NCI-H1436 treated with DMSO at 0.1 percent for 48 hours (cell line): ENCODE measurements at places on chromosomes 1 and 21.
A peak's percentile ranks its signal among the peaks of the same experiment; 100 is the strongest.

DNA sequence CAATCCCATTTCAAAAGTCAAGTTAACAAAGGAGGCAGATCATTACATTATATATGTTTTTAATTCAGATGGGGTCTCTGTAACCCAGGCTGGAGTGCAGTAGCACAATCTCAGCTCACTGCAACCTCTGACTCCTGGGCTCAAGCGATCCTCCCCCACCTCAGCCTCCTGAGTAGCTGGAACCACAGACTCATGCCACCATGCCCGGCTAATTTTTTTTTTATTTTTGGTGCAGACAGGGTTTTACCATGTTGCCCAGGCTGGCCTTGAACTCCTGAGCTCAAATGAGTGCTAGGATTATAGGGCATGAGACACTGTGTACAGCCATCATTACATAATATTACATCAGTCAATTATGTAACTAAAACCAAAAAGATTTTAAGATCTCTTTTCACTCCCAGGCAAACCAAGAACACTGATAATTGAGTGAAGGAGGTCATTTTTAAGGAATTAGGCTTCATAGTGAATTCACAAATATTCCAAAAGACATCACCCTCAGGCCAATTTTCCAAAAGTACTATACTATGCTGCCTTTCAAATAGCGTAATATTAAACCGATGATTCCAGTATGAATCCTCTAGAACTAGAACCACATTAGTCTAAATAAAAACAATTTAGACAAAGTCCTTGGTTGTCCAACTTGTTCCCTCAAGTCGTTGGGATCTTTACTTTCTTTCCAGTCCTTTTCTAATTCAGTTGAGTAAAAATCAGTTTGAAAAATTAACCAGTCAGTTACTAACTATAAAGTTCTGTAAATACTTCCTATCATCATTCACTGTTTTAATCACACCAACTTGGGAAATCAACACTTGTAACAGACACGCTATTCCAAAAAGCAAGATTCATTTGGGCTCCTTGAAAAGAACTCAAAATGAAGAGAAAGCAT, 16.1 kb downstream of the TOMM20 start:
- DNase-seq: no peak

DNA sequence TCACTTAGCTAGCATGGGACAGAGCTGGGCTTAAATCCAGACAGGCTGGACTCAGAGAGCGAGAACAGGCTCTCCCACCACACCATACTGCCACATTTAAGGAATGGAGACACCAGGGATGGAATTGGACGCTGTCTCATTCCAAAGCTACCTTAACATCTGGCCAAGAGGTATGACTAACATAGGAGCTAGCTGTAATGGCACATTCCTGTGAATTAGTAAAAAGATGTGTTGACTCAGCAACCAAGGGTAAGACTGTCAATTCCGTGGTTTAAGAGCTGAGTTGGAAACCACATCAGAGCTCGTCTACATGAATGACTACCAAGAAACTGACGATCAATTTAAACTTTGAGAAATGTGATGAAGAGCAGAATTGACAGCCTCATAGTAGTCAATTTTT, 8.3 kb upstream of the TNFRSF9 start:
- no peak for DNase-seq

GRCh38 chr21:40472013-40472412, 374.9 kb downstream of the DSCAM start:
- DNase-seq: no peak

- peak; percentile 52 for DNase-seq
These were observed 4.5 kb upstream of the IER5 start for GRCh38 chr1:181083842-181084605.

DNA sequence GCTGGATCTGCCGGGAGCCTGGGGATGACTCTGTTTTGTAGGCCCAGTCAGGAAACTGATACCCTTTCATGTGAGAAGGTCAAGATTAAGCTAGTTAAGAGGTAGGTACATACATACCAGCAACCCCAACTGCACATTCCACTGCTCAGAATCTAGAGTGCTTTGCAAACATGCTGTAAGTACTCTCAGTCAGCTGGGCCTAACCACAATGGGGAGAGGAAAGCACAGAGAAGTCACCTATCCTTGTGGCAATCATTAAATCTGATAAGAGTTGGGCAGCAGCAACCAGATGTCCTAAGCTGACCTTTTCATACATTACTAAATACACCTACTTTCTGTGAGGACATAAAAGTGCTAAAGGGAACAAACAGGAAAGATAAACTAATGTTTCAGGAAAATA, 2.5 kb downstream of the ETV3 start:
- DNase-seq: no peak

GRCh38 chr1:16324456-16324890, 27.8 kb downstream of the FBXO42 start:
- DNase-seq: no peak

GRCh38 chr1:51453010-51453409, 66.1 kb downstream of the EPS15 start:
- DNase-seq: no peak

- DNase-seq: peak; percentile 21
These were observed 84.6 kb downstream of the SYT2 start for GRCh38 chr1:202625416-202626360.

GRCh38 chr1:210773450-210773849, 360.5 kb downstream of the KCNH1 start:
- DNase-seq: no peak

GRCh38 chr21:42208801-42209490, 10.0 kb upstream of the ABCG1 start:
- no peak for DNase-seq

DNA sequence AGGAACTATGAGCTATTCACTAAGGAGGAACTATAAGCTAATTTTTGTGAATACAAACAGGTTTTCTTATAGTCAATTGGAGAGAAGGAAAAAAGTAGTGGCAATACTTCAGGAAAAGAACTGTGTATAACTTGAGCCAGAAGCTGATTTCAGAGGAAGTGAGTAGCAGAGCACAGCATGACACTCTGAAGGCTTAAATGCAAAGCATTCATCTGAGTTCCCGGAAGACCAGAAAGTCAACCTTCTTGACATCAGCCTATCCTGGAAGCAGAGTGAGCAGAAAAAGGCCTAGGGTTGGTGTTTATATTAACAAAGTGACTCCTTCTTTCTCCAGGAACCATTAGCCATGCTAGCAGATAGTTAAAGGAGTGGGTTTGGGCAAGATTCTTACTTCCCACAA, 545.2 kb downstream of the MRPL39 start:
- no peak for DNase-seq

GRCh38 chr1:170290991-170291390, 145.2 kb downstream of the NTMT2 start:
- no peak for DNase-seq

GRCh38 chr1:29202584-29203340, 21.1 kb upstream of the SRSF4 start:
- DNase-seq: peak; percentile 12

- no peak for DNase-seq
These were observed 125.0 kb downstream of the TIAM1 start for GRCh38 chr21:31218830-31219608.

- DNase-seq: no peak
These were observed 9.8 kb downstream of the PLA2G4A start for GRCh38 chr1:186838380-186839040.

GRCh38 chr1:3670823-3671265, 18.5 kb downstream of the TP73 start:
- DNase-seq: no peak

DNA sequence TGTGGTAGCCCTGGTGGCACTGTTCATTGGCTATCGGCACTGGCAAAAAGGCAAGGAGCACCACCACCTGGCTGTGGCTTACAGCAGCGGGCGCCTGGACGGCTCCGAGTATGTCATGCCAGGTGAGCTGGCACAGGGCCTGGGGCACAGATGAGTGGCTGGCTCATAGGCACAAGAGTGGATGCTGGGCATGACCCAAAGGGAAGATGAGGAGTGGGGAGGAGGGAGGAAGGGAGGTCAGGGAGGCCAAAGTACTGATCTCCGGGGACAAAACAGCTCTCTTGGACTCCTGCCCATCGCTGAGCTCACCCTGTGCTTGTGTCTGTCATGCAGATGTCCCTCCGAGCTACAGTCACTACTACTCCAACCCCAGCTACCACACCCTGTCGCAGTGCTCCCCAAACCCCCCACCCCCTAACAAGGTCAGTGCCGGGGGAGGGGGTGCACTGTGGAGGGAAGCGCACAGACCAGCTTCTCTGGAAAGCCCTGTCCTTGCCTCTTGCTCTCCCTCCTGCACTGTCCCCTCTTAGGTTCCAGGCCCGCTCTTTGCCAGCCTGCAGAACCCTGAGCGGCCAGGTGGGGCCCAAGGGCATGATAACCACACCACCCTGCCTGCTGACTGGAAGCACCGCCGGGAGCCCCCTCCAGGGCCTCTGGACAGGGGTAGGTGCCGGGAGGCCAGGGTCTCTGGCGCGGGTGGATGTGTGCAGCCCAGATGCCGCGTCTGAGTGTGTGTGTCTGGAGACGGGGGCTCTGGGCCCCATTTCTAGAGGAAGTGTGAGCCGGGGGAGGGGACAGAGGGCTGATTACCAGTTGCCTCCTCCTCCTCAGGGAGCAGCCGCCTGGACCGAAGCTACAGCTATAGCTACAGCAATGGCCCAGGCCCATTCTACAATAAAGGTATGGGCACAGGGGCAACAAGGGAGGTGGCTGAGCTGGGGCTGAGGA, 7.3 kb upstream of the LRRC71 start:
- no peak for DNase-seq

DNA sequence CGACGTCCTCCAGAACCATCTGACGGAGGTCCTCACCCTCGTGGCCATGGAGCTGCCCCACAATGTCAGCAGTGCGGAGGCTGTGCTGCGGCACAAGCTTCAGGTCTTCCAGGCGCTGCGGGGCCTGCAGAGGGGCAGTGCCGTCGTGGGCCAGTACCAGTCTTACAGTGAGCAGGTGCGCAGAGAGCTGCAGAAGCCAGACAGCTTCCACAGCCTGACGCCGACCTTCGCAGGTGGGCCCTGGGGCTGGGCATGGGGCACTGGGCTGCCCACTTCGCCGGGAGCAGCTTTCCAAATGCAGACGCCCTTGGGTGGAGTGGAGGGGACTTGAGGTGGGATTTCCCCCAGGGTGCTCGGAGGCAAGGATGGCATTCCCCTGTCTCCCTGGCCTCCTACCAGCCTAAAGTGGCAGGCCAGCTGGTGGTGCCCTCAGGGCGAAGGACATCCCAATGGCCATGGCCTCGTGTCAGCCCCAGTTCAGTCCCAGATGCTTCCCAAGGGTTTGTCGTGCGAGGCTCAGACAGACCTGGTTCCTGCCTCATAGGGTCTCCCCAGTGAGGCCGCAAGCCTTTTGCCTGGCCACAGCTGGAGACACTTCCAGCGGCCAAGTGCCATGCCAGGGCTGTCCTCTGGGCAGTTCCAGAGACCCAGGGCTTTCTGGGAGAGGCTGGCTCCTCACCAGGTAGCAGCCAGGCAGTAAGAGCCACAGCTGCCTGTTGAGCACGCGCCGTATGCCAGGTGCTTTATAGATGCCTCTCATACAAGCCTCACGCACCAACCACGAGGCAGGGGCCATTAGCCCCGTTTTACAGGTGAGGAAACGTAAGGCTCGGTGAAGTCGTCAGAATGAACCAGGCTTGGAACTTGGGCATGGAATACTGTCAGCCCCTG, 27.8 kb downstream of the H6PD start:
- no peak for DNase-seq

DNA sequence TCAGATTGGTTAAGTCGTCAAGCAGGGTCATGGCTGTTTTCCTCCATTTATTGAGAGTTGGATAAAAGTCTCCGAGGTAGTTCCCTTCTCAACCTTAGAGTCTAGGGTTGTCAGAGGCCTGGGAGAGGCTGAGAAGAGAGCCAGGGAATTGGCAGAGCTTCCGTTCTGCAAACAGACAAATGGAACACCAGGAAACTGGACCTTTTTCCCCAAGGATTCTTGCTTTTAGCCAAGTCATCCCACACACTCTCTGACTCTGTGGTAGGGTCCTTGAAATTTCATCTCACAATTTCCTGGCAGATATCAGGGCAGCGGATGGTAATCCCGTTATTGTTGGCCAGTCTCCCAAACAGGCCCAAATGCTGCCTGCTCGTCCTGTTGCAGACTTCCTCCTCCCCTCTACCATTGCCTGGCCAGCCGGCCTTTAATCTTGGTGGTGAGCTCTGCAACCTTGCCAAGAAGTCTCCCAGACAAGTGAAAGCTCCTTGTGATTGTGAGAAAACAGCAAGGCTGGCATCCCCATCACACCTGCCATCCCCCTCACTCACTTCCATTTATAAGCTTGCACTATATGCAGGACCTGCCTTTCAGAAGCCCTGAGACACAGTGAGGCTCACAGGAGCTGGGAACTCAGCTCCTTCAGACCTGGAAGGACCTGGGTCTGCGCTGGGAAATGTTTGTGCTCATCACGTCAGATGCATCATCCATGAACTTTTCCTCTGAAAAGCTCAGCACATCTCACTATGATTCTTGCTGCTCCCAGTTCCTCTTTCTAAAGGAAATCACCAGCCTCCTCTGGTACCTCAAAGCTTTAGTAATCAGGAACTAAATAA, 13.7 kb upstream of the SRP9 start:
- no peak for DNase-seq

DNA sequence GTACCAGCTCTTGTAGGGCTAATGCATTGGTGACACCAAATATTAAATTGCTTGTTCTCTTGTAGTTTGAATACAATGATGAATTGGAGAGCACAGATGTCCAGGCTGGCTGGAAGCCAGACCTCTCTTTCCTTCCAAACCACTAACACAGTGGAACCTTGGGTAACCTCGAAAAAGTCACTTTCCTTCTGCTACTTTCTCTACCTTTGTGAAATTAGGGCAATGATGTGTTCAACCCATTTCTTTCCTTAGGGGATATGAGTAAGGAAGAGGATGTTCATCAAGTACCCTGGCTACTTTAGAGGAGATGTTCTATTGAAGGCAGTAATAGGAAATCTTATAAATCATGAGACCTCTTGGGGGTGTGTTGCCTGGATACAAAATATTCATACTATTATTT, 55.7 kb downstream of the XCL2 start:
- DNase-seq: no peak

GRCh38 chr1:153752571-153753195, 22.5 kb upstream of the SLC27A3 start:
- no peak for DNase-seq

DNA sequence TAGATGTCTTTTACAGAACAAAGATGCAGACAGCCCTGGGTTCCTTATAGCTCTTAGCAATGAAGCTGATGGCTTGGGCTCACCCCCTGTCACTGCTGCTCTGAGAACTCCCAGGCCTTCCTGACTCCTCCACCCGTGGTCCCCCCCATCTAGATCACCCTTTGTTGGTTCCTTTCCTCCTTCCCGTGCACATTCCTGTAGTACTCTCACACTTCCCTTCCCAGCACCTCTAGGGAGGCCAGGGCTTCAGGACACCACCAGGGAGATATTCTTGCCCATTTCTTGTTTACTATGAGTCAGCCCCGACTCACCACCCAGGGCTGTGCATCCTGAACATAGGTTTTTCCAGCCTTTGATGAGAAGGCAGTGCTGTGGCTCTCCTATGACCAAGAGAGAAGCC, 14.4 kb upstream of the NOS1AP start:
- no peak for DNase-seq

GRCh38 chr1:151763990-151764389, 694 bp upstream of the MRPL9 start:
- no peak for DNase-seq
